ENCODE measurements at places on chromosomes 5 and 9. TPM values are rescaled to one million over a fixed set of nuclear protein-coding genes. Genes with fewer than 3 reads are reported as not detected.

The GPR150 gene
- not detected for total RNA-seq

The LCN2 gene
- 2.6 TPM for total RNA-seq

The FCHO2 gene
- total RNA-seq, result 49.4 TPM

The PCDHA12 gene
- total RNA-seq, result 9.4 TPM

The OR1L1 gene
- total RNA-seq, result not detected

The WDR38 gene
- total RNA-seq, result 0.79 TPM

DNA sequence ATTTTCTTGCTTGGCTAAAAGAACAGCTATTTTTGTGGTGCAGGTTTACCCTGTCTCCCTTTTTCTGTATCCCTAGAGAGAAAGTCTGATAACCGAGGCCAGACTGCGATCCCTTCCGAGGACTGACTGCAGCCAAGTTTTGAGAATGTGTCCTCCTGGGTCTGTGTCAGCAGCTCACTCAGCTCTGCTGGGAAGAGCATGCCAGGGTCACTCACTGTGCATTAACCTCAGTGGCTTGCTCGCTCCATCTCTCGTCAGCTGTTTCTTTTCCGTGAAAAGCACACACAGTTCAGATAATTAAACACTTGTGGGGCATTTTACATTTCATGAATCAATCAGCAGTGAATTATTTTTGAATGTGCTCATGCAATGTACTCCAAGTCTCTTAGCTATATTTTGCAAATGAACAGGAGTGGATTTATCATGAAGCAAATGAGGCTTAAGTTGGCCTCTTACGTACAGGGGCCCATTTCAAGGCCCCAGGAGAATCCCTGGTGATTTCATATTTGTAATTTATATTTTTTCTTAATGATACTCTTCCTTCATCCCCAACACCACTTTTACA is 252.1 kb downstream of the SMARCA2 start:
- no peak for DNase-seq

GRCh38 chr5:107512029-107512428 is 158.7 kb downstream of the EFNA5 start:
- DNase-seq, result no peak

- DNase-seq, result no peak
These were observed 219.8 kb downstream of the ARL15 start for GRCh38 chr5:54090495-54091120.

DNA sequence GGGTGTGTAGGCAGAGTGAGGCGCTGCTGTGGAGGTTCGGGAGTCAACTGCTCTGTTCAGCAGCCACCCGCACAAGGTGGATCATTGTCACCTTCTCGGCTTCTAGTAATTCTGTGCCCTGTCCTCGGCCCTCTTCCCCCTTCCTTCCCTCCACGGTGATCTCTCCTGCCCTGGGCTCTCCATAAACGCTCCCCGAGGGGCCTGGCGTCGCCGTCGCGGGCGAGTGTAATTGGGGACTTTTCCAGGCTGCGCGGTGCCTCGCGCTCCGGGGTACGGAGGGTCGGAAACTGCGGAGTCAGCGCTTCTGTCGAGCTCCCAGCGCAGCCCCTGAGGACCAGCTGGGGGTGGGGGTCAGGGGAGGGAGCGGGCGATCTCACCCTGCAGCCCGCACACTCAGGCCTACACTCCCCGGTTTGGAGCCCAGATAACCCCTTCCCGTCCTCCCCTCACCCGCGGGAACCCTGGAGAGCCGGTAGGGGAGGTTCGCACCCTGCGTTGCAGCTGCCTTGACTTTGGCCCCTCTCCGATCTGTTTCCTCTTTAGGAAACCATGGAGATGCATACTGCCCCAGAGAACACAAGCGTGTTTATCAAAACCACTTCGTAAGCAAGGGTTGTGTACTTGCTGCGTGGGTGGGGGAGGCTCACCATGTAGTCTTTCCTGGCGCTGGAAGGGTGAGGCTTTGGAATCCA is 188.3 kb upstream of the ZNF618 start:
- no peak for DNase-seq

DNA sequence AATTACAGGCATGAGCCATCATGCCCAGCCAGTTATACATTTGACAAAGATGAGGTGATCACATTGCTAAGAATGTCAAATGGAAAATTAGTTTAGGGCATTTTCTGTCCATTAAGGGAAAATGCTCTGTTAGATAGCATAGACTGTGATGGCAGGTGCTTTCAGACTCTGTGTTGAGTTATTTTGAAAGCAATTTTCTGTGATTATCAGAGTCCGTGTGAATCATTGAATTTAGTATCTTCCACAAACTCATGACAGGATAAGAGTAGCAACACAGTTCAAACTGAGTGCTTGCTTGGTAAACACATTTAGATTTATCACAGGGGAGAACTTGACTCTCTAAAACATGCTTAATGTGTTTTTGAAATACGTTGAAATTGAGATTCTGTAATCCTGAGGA is 69.0 kb downstream of the GAPVD1 start:
- no peak for DNase-seq

DNA sequence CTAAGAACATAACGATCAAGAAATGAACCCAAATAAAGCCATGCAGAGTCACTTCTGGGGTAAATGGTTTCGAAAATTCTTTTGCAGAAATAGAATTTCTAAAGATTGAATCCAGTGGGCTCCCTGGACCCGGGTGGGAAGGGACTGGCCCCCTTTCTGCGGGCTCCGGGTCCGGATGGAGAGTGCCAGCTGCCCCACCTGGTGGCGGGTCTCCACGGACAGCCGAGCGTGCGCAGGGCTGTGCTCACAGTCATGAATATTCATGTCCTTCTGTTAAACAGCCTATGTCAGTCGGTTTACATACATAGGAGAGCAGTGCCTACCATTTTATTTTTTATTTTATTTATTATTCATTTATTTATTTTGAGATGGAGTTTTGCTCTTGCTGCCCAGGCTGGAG is 4.7 kb upstream of the PPP1R26 start:
- no peak for DNase-seq

DNA sequence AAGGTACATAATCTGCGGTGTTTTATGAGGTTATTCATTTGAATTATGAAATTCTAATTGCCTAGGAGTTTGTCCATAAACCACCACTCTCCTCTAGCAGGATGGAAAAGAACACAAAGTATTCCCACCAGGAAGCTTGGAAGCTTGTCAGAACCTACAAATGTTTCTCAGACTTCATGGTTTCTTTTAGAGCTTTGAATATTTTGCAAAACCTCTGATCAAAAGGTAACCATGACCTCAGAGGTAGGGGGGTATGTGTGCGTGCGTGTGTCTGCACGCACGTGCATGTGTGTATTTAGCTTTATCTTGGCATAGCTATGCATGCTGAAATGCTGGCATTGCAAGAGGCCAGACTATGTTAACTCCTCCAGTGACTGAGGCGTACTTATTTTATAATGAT is 847.0 kb downstream of the TLE1 start:
- peak; percentile 13 for DNase-seq

DNA sequence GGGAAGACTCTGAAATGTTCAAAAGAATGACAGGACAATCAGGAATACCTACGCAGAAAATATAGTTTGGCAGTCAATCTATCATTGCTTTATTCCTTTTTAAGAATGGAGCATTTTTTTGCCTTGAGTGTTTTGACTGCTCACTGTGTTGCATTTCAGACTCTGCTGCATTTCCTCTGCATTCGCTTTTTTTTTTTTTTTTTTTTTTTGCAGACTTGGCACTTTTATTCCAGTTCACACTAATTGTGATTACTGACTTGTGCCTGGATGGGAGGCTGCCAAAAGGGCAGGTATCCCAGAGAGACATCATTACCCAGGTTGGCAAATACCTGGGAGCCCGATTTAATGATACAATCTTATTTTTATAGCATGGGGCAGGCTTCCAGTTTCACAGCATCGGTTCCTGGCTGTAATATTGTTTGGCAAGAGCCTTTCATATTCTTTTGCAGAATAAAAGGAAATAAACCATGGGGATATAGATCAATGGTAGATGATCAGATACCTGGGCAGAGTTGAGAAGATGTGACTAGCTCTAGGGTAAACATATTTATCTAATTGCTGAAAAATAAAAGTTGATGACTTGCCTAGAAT is 1132.6 kb downstream of the MAT2B start:
- no peak for DNase-seq

GRCh38 chr9:8715788-8716187 is 916.2 kb upstream of the DMAC1 start:
- no peak for DNase-seq

All from uterus (tissue), 4 donors.